ENCODE measurements at places on chromosomes 2 and 18.

- DNase-seq: no peak
Observed at GRCh38 chr2:233121856-233122255, 61.7 kb downstream of the INPP5D start.

GRCh38 chr18:49754866-49755265 is 58.5 kb downstream of the ACAA2 start:
- no peak for DNase-seq

GRCh38 chr2:127149384-127149783 is 42.4 kb upstream of the BIN1 start:
- no peak for DNase-seq

GRCh38 chr2:225192869-225193268 is 150.6 kb upstream of the DOCK10 start:
- no peak for DNase-seq
